ENCODE measurements at places on chromosomes 16 and 17.

- no peak for DNase-seq
Measured at GRCh38 chr17:73137376-73137775, 27.4 kb upstream of the SSTR2 start.

GRCh38 chr17:41801374-41802271 is 10.1 kb downstream of the P3H4 start:
- DNase-seq = peak; percentile 81

- DNase-seq = peak; percentile 42
Measured at GRCh38 chr17:37791447-37792399, 46.9 kb upstream of the HNF1B start.

DNA sequence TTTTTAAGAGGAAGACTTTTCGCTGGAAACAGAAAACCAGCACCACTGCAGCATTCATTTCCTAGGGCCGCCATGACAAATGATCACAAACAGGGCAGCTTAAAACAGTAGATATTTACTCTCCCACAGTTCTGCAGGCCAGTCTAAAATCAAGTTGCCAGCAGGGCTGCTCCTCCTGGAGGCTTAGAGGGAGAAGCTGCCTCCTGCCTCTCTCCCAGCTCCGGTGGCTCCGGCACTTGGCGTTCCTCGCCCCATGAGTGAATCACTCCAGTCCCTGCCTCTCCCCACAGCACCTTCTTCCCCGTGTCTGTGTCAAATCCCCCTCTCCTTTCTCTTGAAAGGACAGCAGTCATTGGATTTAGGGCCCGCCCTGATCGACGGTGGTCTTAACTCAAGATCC is 72.1 kb downstream of the SOCS1 start:
- DNase-seq = no peak

- no peak for DNase-seq
Measured at GRCh38 chr16:69325784-69326171, 4.6 kb downstream of the PDF start.

DNA sequence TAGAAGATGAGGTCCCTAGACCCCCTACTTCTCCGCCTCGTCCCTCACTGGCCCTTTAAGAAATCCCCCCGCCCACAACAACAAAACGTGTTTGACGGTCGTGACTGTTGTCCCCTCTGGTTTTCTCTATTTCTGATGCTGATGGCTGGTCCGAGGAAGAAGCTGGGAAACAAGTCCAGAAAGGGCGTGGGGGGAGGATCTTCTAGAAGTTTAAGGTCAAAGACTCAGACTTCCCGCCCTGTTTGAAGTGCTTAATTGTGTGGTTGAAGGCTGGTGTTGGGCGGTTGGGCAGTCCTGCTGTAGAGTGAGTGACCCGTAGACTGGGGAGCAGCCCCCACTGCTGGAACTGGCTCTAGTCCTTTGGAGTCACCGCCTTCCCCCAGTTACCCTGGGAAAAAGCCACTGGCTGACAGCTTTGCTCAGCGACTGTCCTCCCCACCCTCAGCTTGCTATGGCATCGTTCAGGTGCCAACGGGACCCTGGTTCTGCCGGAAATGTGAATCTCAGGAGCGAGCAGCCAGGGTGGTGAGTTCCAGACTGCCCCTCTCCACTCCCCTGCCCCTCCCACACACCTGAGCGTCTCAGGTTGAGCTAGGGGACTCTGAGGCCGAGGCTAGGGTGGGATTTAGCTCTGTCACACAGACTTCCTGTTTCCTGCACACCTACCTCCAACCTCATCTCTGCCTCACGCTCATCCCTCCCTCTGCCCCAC is 1.6 kb downstream of the MLLT6 start:
- no peak for DNase-seq

GRCh38 chr16:66585481-66586239 is 6.4 kb downstream of the CMTM2 start:
- no peak for DNase-seq

GRCh38 chr16:12395268-12395667 is 408.4 kb downstream of the CPPED1 start:
- DNase-seq = peak; percentile 13

- no peak for DNase-seq
Measured at GRCh38 chr17:1820528-1821252, 9.0 kb downstream of the SMYD4 start.

GRCh38 chr17:13429201-13429600 is 172.5 kb downstream of the HS3ST3A1 start:
- peak; percentile 94 for DNase-seq

DNA sequence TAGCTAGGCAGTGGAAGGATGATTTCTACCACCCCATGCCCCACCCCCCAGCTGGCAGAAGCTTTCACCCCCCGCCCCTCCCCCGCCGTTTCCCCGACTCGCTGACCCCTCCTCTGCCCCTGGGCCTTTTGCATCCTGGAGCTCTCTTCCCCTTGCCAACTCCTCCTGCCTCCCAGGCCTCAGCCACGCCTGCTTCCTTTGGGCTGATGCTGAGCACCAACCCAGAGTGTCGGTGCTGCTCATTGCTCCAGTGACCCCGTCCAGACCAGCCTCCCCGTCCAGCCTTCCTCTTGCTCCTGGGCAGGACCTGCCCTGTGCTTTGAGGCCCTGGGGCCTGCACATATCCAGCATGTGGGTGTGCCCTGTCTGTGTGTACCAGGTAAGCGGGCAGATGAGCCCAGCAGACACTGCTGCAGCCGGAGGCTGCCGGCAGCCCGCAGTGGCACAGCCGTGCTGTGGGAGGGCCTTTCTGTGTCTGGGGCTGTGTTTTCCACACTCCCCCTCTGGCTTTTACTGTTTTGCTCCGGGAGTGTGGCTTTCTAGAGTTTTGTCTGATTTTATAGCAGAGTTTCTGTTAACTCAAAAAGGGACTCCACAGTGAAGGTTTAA is 72.9 kb downstream of the JPH3 start:
- no peak for DNase-seq

Data from AG08395 (cell line).